A549 (cell line): ENCODE measurements at places on chromosomes 6 and 20. TPM values are rescaled to one million over a fixed set of nuclear protein-coding genes. Genes with fewer than 3 reads are reported as not detected.

- DNase-seq = no peak
Measured at GRCh38 chr6:1538810-1539478, 70.8 kb upstream of the FOXC1 start.

DNA sequence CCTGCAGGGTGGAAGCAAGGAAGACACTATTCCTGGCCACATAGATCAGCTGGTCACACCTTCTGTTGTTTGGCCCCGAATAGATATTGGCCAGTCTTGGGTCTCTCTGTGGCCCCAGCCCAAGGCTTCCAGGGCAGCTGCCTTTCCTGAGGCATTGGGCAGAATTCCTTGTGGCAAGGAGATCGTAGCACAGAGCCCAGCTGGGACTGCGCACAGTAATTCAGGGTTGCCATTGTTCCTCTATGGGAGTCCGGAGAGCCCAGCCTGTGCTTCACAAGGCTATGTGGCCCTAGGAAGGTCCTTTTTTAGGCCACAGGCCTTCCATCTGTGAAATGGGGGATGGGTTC lies 6.9 kb downstream of the SGK2 start:
- DNase-seq = no peak

GRCh38 chr6:93194480-93194879 lies 224.9 kb downstream of the EPHA7 start:
- no peak for DNase-seq

GRCh38 chr20:53205046-53205445 lies 232.9 kb downstream of the TSHZ2 start:
- no peak for DNase-seq

- no peak for DNase-seq
Measured at GRCh38 chr6:111710911-111711310, 105.2 kb upstream of the TRAF3IP2 start.

Gene RPL7L1
- polyA plus RNA-seq = 82.5 to 101 TPM (median 84.1 TPM) in 3 replicates
